NCI-H2081 treated with DMSO at 0.1 percent for 48 hours (cell line): ENCODE measurements at places on chromosomes 6 and 20.

- no peak for DNase-seq
Measured at GRCh38 chr6:7919871-7920270, 9.3 kb upstream of the TXNDC5 start.

- DNase-seq = no peak
Measured at GRCh38 chr6:33013608-33014007, 4.2 kb upstream of the HLA-DOA start.

DNA sequence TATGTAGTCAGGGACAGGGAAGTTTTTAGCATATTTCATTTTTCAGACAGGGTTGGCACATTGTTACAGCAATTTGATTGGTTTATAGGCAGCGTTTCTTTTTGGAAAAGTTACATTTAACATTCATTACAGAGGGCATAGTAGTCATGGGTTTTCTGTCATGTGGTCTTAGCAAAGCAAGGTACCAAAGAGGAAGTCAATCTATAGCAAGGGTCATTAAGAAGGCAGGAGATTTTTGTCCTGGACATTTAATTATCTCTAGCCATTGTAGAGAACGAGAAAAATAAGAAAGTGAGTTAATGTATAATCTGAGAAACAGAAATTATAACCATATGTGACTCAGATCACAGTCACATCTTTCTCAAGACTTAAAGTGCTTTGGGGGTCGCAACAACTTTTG is 47.4 kb downstream of the TPD52L1 start:
- no peak for DNase-seq

GRCh38 chr20:31788578-31788977 is 30.6 kb upstream of the MYLK2 start:
- no peak for DNase-seq

DNA sequence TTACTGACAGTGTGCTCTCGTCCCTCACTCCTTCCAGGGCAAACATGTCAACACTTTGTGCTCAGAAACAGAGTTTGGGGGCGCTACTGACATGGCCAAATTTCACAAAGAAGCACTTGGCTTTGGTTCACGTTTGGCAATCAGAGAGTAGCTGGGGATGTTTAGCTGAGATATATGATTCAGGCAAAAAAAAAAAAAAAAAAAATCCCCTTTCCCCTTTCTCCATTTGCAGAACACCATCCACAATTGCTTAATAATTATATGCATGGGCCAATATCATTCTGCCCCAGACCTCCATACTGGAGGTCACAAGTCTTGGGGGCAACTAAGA is 128.4 kb upstream of the ADGRF1 start:
- DNase-seq = no peak

- no peak for DNase-seq
Measured at GRCh38 chr20:2922957-2923356, 49.7 kb downstream of the PTPRA start.

- DNase-seq = no peak
Measured at GRCh38 chr20:36082315-36082915, 72.1 kb upstream of the EPB41L1 start.

GRCh38 chr20:62596486-62596885 is 45.8 kb upstream of the SLCO4A1 start:
- no peak for DNase-seq

- no peak for DNase-seq
Measured at GRCh38 chr6:158817728-158818580, 1.2 kb downstream of the EZR start.

DNA sequence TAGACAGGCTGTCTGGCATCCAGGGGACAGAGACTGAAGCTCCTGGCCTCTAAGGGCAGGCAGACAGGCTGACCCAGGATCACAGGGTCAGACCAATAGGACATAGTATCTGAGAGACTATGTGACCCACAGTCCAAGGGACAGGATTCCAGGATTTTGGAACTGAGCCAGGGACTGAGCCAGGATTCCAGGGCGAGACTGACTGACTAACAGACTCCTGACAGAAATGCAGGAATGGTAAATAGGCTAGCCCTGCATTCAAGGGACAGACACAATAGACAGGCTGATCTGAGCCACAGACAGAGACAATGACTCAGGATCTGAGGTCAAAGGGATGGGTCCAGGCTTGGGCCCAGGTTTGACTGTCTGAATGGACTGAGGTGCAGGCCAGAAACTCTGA is 19.8 kb downstream of the XKR7 start:
- DNase-seq = no peak

GRCh38 chr6:106975738-106976064 is 1.2 kb upstream of the CD24 start:
- no peak for DNase-seq

- no peak for DNase-seq
Measured at GRCh38 chr20:19211661-19212468, 577 bp upstream of the SLC24A3 start.

GRCh38 chr6:43120944-43121913 is 45.1 kb downstream of the PTK7 start:
- no peak for DNase-seq

DNA sequence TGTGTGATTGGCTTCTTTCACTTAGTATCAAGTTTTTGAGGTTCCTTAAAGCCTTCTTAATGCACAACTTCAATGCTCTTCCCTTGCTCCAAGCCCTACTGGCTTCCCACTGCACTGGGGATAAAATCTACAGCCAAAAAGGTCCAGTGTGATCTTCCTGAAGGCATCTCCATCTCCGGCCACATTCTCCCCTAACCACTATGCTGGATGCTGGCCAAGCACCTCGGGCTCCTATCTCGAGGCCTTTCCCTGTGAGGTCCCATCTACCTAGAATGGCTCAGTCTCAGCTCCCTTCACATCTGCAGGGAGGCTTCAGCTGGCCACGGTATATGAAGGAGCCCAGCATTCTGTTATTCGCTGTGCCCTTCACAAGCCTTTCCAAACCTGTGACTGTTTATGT is 48.1 kb downstream of the CNKSR3 start:
- DNase-seq = no peak

DNA sequence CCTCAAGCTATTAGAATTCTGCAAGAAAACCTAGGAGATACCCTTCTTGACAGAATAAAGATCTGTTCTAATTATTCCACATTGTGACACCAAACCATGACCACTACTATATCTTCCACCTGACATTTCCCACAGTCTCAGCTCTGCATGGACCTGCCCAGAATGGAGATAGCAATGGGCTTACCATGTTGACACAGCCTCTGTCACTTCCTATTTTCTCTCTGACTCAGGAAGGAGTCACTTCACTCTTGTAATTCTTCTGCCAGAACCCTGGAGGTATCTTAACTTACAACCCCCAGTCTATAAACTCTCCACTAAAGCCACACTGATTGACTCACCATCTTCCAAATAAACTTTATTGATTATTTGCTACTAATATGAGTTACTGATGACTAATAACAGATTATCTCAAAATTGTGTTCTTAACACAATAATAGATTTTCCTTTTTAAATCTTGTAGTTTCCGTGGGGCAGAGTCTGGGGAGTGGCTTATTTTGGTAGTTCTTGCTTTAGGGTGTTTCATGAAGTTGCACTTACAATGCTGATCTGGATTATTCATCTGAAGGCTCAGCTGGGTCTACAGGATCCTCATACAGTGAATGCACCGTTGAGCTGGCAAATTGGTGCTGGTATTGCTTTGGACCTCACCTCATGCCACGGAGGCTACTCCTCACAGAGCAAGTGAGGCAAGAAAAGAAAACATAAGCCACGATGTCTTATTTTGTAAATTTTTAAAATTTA is 869.9 kb downstream of the KIF16B start:
- no peak for DNase-seq

DNA sequence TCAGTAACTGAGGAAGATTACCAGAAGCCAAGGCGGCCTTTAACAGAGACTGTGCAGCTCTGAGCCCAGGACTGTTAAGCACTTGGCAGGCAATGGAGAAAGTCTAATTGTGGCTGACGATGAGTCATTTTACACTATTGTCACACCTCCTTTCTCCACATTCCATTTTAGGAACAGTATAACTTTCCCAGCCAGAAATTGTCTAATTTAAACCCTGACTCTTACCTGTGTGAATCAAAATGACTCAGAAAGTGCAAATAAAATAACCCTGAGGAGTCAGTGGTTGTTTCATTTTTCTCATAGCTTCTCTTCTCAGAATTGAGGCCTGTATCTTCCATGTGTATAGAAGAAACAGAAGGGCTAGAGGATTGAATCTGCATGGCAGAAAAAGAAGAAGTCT is 40.0 kb upstream of the OPN5 start:
- no peak for DNase-seq

- no peak for DNase-seq
Measured at GRCh38 chr20:63138855-63139341, 77.0 kb downstream of the YTHDF1 start.

- no peak for DNase-seq
Measured at GRCh38 chr6:169638915-169639314, 62.9 kb downstream of the WDR27 start.

GRCh38 chr6:55518529-55519060 is 60.4 kb downstream of the HMGCLL1 start:
- no peak for DNase-seq
